SW480 (cell line): ENCODE measurements at places on chromosomes 6 and 20.

GRCh38 chr20:33339515-33340058 lies 56.6 kb downstream of the BPIFB1 start:
- no peak for DNase-seq

DNA sequence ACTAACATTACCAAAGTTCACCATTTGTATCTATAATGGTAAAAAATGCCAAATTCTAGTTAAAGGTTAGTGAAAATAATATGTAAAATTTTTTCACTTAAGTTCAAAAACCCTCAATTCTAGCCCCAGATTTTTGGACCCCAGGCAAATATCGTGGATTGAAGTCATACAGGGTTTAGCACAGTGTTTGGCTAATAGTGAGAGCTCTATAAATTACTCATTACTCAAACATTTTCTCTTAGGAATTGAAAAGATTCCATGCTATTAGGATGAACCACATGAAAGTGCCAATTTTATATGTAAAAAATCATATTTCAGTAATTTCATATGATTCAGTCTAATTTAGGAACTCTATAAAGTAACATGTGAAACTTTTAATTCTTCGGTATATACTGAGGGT lies 170.3 kb upstream of the PREP start:
- DNase-seq, result no peak

- no peak for DNase-seq
Measured at GRCh38 chr6:148530394-148530953, 187.8 kb downstream of the SASH1 start.

DNA sequence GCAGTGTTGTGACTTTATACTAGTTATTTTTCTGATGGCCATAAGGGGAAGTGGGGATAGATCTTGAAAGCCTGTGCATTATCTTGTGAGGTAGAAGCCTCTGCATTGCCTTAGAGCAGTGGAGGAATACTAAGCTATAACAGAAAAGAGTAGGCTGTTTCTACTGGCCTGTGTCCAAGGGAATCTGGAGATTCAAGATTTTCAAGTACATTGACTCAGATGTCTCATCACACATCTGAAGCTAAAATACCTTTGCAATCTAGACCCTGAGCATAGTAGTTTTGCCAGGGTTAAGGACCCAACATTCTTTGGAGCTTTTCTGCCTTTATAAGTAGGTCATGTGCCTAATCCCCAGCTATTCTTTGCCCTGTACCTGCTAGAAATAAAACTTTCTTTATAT lies 272.3 kb downstream of the TENT5A start:
- DNase-seq, result no peak

DNA sequence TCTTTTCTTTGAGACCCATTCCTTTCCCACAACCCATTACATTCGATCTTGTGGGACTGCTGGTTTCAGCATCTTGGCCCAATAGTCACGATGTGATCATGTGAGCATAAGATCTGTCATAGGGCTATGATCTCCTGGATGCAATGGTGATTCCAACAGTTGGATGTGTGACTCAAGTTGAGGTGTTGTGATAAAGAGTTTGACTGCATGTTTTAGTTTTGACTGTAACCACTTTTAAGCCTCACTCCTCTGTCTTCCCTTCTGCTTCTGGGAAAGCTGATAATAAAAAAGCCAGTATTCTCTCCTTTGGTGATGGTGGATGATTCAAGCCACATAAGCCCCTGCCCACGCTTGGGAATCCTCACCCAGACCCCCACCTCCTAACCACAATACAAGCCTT lies 117.0 kb upstream of the ASCC3 start:
- DNase-seq, result no peak

DNA sequence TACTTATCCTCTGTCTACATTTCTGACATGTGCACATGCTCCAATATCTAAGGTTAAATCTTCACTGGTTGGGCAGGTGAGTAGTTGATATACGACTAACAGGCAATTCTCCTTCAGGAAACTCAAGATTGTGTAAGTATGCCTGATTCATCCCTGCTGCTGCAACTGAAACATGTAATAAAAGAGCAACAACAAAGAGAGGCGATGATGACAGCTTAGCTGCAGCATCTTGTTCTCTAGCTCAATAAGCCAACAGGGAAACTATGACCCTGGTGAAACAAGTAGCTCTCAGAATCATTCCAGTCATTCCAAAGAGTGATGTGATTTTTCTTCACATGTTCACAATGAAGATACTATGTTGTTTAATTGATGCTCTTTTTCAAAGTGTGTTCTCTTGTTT lies 74.4 kb downstream of the ELOVL4 start:
- DNase-seq, result no peak

GRCh38 chr20:2771631-2772080 lies 28.8 kb downstream of the CPXM1 start:
- no peak for DNase-seq

GRCh38 chr6:131998255-131998982 lies 47.2 kb upstream of the CCN2 start:
- no peak for DNase-seq

- DNase-seq, result no peak
Measured at GRCh38 chr6:145588981-145589380, 146.3 kb downstream of the EPM2A start.

GRCh38 chr6:143015300-143015706 lies 45.4 kb upstream of the AIG1 start:
- no peak for DNase-seq

DNA sequence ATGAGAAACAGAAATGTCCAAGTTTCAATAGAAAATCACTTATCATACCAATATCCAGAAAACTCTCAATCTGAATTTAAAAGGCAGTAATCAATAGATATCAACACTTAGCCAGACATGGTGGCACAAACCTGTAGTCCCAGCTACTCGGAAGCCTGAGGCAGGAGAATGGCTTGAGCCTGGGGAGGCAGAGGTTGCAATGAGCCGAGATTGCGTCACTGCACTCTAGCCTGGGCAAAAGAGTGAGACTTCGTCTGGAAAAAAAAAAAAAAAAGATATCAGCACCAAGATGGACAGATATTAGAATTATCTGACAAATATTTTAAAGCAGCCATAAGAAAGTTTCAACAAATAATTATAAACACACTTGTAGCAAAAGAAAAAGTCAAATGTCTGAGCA lies 47.0 kb downstream of the TCP11 start:
- no peak for DNase-seq

DNA sequence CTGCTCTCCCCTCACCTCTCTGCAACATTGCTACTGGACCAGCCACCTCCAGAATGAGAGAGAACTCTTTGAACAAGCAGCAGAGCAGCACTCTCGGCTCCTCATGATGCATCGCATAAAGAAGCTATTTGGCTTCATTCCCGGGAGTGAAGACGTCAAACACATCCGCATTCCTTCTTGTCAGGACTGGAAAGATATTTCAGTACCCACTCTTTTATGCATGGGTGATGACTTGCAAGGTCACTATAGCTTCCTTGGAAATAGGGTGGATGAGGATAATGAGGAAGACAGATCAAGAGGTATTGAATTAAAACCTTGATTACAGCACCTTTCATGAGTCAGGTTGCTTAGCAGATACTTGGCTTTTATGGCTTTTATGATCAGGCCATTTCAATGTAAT lies 4.3 kb downstream of the CALHM4 start:
- DNase-seq, result no peak

DNA sequence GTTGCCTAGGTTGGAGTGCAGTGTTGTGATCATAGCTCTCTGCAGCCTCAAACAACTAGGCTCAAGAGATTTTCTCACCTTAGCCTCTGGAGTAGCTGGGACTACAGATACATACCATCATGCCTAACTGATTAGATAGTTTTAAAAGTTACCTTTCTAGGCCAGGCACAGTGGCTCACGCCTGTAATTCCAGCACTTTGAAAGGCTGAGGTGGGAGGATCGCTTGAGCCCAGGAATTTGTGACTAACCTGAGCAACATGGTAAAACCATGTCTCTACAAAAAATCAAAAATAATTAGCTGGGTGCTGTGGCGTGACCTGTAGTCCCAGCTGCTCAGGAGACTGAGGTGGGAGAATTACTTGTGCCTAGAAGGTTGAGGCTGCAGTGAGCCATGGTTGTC lies 41.2 kb downstream of the SLC17A5 start:
- no peak for DNase-seq

GRCh38 chr6:43575105-43575771 lies 600 bp downstream of the XPO5 start:
- DNase-seq, result peak; percentile 55

GRCh38 chr20:54557806-54558590 lies 82.6 kb downstream of the DOK5 start:
- DNase-seq, result peak; percentile 16

DNA sequence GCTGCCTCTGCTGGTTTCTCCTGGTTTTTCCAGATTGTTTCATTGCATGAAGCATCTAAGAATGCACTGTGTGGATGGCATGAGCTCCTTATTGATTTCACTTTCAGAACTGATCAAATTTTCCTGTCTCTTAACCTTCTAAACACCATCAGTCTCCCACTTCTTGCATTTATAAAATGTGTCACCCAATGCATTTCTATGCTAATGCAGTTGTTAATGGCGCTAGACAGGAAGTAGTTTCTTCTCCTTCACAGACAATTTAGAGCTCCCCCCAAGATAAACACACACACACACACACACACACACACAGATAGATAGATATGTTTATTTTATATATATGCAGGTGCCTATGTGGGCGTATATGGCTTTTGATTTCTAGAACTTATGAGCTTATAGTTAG lies 45.6 kb upstream of the FOXA2 start:
- DNase-seq, result no peak

- peak; percentile 76 for DNase-seq
Measured at GRCh38 chr6:26251354-26252076, 113.5 kb upstream of the BTN3A2 start.

- no peak for DNase-seq
Measured at GRCh38 chr6:75624988-75625387, 23.3 kb downstream of the SENP6 start.

DNA sequence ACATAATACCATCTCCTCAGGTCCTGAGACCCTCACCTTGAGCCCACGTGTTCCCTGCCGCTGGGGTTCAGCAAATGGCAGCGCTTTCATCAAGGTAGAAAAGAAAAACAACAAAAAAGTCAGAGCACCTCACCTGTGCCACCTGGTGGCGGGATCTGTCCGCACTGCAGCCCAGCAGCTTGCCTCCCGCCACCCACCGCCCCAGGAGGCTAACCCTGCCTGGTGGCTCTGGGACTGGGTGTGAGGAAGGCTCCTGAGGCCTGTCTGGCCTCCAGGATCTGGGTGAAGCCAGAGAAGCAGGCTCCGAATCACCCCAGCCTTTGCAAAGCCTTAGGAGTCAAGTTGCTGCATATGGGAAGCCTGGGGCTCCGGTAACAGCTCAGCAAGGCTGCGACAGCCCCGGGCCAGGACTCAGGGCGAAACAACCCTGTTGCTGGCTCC lies 270.8 kb downstream of the BMP7 start:
- DNase-seq, result no peak

- no peak for DNase-seq
Measured at GRCh38 chr6:37904590-37904989, 85.1 kb downstream of the ZFAND3 start.

DNA sequence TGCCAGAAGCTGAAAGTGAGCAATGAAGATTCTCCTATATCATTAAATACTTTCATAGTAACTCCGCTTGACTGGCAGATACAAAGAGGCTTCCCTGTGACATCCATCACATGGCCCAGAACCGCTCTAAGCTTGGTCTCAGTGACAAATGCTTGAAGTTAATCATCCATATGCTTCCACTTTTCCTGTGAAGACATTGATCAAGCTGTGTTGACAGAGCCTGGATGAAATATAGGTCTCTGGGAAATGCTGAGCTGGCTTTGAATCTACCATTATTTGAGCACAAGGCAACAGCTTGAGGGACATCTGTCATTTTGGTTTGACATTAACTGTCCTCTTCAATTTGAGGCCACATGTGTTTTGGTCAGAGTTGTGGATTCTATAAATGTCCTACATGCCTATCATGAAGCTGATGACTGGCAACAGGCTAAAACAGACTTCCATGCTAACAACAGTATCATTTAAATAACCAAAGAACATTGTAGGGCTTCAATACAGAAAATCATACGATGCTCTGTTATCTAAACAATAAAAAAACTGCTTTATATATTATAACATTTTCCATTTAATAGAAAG lies 402.2 kb upstream of the IRAK1BP1 start:
- DNase-seq, result no peak

GRCh38 chr6:143283887-143284645 lies 166.4 kb downstream of the ADAT2 start:
- no peak for DNase-seq

DNA sequence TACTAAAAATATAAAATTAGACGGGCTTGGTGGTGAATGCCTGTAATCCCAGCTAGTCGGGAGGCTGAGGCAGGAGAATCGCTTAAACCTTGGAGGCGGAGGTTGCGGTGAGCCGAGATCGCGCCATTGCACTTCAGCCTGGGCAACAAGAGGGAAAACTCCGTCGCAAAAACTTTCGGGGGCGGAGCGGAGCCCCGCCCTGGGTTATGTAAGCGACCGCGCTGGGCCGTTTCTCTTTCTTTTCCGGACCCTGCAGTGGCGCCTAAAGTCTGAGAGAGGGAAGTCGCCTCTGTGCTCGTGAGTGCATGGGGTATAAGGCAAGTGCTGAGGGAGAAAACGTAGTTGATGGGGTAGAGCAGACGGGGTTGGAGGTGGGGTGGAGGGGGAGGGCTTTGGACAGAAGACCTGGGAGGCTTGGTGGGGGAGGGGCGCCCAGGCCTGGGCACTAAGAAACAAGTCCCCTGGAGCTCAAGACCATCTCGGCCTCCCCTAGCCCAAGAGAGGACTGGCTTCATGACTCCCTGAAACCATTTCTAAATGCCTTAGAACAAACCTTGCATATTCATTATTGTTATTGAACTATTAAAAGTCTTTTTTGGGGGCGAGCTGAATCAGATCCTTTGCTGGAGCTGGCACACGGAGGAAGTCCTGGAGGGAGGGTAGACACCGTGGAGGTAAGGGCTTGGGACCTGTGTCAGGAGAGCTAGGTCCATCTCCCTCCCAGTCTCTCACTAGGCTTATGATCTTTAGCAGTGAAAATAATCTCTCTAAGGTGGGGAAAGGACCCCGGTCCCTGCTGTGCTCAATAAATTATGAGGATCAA lies 2.7 kb upstream of the MICA start:
- peak; percentile 41 for DNase-seq

- no peak for DNase-seq
Measured at GRCh38 chr20:6397115-6397514, 274.3 kb upstream of the FERMT1 start.

DNA sequence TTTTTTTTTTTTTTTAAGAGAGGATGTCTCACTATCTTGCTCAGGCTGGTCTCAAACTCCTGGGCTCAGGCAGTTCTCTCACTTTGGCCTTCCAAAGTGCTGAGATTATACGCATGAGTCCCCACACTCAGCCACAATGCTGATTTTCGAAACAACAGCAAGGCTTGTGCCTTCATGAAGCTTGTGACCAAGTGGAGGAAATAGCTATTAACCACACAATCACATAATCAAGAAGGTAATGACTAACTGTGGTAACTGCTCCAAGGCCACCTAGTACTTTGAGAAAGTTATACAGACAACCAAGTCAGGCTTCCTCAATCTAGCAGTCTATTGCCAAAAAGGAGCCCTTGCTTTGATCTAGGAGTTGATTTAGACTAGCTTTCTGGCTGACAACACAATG lies 46.3 kb downstream of the SOD2 start:
- DNase-seq, result no peak
